ENCODE measurements at places on chromosomes 1 and 21.

GRCh38 chr1:11929849-11930248 lies 3.6 kb upstream of the KIAA2013 start:
- peak; percentile 86 for DNase-seq

GRCh38 chr1:51512120-51512519 lies 6.9 kb downstream of the EPS15 start:
- no peak for DNase-seq

- DNase-seq: no peak
Measured at GRCh38 chr1:179816196-179816960, 61.2 kb downstream of the TOR1AIP2 start.

DNA sequence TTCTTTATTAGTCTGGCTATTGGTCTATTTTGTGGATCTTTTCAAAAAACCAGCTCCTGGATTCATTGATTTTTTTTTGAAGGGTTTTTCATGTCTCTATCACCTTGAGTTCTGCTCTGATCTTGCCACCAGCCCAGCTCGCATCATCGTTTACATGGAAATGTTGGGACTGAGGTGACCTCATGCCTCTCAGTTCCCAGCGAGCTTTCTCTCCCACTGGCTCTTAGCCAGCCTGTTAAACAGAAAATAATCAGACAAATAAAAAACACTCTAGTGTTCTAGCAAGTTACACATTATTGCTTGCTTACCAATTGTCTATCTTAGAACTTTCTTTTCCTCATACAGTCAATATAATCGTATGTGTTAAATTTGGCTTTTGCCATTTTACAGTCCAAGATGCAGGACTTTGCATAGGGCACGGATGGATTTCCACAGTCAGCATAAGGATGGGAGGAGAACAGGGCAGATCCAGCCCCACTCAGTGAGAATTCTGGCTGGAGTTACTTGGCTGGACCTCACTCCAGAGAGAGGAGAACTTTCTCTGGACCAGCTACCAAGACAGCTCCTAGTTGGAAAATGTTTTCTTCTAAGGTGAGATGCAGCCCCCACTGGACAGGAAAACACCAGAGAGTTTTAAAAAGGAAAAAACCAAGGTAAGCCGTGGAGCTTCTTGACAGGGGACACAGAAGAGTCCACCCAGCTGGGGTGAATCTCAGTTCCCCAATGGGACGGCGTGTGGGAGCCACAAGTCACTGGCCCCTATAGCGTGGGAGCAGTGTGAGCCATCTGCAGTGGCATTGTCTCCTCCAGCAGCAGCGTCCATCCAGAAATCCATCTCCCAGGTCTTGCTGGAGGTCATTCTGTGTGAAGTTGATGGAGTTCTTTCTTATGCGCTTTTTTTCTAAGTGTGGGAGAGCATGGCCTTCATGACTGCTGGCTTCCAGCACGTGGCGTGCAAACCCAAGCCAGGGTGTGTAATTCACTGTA lies 17.6 kb downstream of the PGBD2 start:
- DNase-seq: no peak

- DNase-seq: no peak
Measured at GRCh38 chr1:210535761-210536160, 207.1 kb downstream of the HHAT start.

DNA sequence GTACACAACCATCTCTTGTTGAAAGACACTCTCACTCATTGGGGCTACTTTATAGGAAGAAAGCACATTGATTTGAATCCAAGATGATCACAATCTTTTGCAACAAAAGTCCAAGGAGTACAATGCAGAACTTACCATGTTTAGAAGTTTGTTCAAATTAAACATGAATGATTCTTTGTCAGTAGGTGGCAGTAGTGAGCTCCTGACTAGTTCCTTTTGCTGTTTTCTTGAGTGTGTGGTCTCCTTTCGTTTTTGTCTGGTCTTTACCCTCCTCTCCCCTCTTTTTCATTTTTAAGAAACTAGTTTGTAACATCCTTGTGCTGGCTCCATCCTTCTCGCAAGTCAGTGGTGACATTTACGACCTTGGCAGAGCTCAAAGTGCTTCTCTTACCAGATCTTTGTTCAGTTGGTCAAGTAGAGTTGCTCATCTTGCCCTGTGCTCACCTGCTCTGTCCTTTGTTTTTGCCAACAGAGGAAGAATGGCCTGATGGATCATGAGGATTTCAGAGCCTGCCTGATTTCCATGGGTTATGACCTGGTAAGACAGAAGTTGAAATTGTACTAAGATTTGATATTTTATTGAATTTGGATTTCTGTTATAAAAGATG lies 35.7 kb upstream of the MTR start:
- no peak for DNase-seq

GRCh38 chr21:34579411-34579810 lies 35.5 kb downstream of the RCAN1 start:
- no peak for DNase-seq
